ENCODE measurements at places on chromosomes 5 and 9.

DNA sequence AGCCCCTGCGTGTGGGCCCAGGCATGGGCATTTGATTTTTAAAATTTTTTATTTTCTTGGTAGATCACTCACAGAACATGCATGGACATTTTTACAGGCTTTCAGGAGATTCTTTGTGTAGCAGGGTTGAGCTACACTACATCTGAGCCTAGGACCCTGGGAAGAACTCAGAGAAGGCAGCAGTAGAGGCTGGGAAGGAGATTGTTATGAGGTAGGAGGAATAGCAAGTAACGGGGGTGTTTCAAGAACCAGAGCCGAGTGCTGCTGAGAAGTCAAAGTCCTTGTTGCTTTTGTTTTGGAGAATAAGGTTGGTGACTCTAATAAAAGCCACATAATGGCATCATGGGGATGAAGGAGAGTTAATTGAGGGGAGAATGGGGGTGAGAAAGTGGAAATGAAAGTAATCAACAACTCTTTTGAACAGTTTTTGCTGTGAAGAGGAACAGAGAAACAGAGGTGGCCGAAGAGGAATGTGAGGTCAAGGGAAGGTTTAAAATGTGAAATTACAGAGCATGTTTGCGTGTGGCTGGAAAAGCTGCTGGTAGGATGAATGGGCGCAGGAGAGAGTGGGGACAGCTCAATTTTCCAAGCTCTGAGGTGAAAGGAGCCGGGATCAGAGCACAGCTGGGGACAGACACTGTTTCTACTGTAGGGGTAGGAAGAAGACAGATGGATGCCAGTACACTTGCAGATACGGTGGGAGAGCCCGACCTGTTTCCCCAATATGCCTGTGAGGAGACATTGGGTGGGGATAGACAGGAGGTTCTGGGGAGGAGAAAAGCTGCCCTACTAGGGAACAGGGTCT is 4.7 kb upstream of the PDLIM7 start:
- no peak for DNase-seq

DNA sequence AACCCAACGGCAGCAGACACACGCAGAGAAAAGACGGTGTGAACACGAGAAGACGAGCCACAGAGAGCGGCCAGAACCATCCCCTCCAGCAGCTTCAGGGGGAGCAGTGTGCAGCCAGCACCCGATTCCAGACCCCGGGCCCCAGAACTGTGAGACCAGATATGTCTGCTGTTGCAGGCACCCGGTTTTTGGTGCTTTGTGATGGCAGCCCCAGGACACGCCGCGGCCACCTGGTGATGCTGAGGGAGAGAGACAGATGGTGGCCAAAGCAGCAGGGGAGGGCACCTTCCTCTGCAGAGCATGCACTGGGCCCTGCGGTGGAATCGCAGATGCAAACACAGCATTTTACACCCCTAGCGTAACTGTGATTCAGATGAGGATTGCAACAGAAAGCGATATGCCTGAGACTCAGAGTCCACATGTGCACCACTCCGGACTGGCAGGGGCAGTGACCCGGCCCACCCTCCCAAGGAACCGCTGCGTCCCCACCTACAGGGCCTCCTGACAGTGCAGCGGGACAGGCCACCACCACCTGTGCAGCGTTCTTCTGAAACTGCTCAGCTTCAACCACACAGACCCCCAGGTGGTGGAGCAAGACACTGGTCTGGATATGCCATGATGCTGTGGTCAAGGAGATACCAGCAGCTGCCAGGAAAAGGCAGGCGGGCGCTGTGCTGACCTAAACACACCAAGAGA is 24.0 kb downstream of the ZDHHC11B start:
- no peak for DNase-seq

DNA sequence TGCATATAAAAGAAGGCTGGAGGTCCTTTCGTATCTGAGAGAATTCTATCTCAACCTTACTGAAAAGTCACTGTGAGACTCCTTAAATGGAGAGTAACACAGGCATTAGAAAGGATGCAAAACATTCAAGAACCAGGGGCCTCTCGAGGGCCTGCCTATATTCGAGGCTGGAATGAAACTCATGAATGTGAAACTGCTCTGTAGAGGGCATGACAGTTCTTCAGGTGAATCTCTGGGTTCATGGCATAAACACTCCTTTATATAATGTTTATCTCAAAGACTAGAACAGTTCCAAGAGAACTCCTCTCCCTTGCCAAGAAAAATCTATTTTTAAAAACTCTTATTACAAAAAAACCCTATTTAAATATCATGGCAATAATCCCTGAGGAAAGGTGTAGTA is 113.9 kb downstream of the SEC61B start:
- no peak for DNase-seq

DNA sequence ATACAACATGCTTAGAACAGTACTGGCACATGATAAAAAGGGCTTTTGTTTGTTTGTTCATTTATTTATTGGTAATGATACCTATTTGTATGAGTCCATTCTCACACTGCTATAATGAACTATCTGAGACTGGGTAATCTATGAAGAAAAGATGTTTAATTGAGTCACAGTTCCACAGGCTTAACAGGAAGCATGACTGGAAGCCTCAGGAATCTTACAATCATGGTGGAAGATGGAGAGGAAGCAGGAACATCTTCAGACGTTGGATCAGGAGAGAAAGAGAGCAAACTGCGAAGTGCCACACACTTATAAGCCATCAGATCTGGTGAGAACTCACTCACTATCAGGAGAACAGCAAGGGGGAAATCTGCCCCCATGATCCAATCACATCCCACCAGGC is 847.7 kb downstream of the CDH18 start:
- no peak for DNase-seq

- DNase-seq: no peak
These were observed 36.3 kb upstream of the KCNN2 start for GRCh38 chr5:114325541-114325940.

- no peak for DNase-seq
These were observed 124.0 kb downstream of the GNAQ start for GRCh38 chr9:77907585-77907984.

DNA sequence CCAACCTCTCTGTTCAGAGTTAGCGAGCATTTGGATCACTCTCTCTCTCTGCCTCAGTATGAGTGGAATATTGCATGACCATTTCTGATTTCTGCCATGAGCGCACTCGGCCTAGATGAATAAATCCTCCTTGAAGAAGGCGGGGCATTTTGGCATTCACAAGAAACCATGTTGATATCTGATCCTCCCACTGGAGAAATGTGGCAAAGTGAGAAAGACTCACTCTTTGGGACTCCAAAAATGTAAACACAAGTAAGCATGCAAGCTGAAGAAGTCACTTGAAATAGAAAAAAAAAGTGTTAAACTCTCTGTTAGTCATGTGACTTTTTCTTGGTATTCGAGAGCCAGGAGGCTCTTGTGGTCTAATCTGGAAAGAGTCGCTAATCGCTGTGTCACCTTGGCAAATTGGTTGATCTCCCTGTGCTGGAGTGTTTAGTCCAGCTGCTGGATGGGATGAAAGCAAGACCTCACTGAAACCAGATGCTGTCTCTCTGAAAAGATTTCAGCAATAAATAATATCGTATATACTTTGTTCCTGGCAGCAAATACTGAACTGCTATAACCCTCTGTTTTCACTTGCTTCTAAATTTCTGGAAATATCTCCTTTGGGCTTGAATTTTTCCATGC is 95.5 kb downstream of the GHR start:
- no peak for DNase-seq

DNA sequence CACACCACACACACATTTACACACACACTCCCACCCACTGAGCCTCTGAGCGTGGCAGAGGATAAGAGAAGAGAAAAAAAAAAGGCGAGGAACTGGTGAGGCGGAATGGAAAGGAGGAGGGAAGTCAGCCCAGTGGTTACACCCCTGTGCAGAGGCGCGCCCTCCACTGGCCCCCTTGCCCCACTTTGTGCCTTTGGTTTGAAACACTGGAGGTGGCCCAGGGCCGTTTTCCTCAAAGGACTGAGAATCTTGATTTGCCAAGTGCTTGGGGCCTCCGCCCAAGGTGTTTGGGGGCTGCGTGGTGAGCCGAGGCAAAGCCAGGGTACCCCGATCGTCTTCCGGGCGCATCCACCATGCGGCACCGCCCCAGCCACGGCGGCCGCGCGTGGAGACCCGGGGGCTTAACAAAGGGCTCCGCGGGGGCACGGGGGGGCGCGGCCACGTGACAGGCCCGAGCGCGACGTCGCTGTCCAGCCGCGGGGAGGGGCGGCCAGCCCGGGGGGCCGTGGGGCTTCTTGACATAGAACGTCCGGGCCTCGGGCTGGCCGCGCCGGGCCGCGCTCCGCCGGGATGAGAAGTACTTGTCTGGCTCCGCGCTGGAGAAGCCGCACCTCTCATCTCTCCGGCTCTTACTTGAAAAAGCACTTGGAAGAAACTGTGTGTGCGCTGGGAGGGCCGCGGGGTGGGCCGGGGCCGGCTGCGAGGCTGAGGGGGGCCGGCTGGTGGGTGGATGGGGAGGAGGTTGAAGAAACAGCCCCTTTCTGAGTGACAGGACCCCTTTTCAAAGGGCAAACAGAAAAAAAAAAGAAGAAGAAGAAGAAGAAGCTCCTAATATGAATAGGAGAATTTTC is 21.0 kb downstream of the NR2F1 start:
- DNase-seq: no peak

- no peak for DNase-seq
These were observed 437.1 kb upstream of the TLE4 start for GRCh38 chr9:79134654-79135053.

DNA sequence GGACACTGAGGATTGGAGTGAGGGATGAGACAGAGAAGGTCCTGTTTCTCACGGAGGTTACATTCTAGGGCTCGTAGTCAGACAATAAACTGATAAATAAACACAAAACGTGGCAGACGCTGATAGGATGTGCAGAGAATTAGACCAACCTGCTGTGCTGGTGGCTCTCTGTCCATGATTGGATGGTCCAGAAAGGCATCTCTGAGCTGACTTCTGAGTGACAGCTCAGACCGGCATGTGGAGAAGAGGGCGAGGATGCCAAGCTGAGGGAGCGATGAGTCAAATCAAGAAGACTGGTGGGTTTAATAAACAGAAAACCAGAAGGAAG is 132.3 kb upstream of the TAF11L2 start:
- no peak for DNase-seq

GRCh38 chr9:133750982-133751649 is 13.0 kb upstream of the SARDH start:
- DNase-seq: no peak

DNA sequence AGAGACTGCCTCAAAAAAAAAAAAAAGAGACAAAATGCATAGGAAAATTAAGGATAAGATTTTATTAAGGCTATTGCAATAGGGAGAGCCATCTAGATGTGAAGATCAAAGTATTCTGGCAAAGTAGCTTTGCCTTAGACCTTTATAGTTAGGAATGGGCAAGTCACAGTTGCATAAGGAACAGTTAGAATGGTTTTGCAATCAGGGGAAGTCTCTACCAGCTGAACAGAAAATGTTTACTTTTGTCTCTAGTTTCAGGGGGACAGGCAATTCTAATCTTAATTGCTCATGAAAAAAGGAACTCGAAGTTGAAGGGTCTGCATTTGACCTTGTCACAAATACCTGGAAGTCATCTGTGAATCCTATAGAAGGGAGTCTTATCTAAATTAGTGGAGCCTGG is 13.1 kb upstream of the ATP6V1G1 start:
- no peak for DNase-seq

DNA sequence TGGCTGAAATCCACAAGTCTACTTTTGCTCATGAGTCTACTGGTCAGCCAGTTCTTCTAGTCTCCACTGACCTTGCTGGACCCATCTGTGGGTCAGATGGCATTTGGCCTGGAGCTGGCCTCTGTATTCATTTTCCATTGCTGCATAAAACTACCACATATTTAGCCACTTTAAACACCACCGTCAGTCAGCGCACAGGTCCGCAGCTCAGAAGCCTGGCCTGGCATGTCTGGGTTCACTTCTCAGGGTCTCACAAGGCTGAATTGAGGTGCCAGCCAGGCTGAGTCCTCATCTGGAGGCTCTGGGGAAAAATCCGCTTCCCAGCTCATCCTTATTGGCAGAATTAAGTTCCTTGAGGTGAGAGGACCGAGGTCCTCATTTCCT is 54.7 kb downstream of the BARX1 start:
- DNase-seq: no peak

GRCh38 chr5:56512313-56512996 is 279.3 kb upstream of the ANKRD55 start:
- no peak for DNase-seq

All from CD4-positive, alpha-beta T cell treated with Interleukin-4 for 4 hours (primary cell).